Cortex of kidney (tissue), 1 donor: ENCODE measurements at places on chromosomes 7 and 10.

- no peak for DNase-seq
These were observed 6.1 kb downstream of the TBATA start for GRCh38 chr10:70779088-70779487.

DNA sequence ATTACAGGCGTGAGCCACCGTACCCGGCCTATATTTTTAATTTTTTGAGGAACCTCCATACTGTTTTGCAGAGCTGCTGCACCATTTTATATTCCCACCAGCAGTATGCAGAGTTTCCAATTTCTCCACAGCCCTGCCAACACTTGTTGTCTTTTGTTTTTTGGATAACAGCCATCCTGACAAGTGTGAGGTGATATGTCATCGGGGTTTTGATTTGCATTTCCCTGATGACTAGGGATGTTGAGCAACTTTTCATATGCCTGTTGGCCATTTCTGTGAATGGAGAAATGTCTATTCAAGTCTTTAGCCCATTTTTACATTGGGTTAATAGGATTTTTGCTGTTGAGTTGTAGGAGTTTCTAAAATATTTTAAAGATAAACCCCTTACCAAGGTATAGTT lies 22.2 kb downstream of the ENTPD7 start:
- no peak for DNase-seq

- no peak for DNase-seq
These were observed 17.6 kb upstream of the C10orf105 start for GRCh38 chr10:71737001-71737833.

- no peak for DNase-seq
These were observed 39.1 kb downstream of the PDE1C start for GRCh38 chr7:32030904-32031692.

DNA sequence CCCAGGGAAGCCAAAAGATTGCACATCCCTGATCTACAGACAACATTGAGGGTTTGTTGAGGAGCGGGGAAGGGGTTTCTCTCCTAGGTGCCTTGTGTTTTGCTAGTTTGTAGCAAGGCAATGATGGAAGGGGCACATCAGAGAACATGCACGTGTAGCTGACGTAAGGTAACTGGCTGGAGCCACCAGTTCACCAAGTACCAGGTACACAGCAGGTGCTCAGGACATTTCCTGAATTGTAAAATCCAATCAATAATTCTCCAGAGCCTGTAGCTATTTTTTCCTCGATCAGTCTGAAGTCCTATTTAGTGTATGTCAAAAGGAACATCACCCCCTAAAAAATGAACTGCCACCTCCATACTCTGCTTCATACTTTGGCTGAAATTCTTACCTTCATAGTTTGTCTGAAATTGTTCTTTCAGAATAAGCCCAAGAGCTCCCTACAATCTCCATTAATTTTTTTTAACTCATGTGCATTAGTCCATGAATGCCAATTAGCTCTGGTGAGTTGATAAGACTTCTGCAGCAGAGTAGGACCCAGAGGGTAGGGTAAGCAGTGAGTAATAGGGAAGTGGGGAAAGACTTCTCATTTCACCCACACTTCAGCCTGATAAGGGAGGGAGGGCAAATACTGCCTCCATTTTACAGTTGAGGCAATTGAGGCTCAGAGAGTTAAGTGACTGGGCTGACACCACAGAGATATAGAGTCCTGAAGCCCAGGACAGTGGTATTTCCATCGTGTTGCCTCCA lies 36.0 kb upstream of the SLC26A3 start:
- no peak for DNase-seq

GRCh38 chr10:129877773-129878371 lies 86.2 kb downstream of the EBF3 start:
- DNase-seq, result no peak

DNA sequence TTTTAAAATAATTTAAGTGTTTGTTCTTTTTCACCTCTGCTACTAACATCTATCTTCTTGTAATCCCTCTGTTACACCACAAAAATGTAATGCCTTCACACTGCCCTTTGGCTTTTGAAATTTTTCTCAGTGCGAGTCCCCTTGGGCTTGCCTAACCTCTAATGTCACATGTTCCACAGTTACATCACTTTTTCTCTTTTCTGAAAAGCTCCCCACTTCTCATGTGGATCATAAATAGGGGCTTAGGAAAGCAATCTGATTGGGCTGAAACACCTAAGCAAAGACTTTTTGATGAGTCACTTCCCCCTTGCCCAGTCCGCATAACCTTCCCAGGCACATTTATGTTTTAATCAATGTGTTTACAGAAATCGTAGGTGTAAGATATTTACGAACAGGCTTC lies 288.2 kb downstream of the IPMK start:
- no peak for DNase-seq

DNA sequence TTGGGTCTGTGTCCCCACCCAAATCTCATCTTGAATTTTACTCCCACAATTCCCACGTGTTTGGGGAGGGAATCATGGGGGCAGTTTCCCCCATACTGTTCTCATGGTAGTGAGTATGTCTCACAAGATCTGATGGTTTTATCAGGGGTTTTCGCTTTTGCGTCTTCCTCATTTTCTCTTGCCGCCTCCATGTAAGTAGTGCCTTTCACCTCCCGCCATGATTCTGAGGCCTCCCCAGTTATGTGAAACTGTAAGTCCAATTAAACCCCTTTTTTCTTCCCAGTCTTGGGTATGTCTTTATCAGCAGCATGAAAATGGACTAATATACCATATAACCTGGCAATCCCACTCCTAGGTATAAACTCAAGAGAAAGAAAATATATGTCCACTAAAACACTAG lies 25.9 kb upstream of the SP4 start:
- DNase-seq, result no peak

- DNase-seq, result no peak
These were observed 70.5 kb downstream of the RAPGEF5 start for GRCh38 chr7:22286436-22286835.

DNA sequence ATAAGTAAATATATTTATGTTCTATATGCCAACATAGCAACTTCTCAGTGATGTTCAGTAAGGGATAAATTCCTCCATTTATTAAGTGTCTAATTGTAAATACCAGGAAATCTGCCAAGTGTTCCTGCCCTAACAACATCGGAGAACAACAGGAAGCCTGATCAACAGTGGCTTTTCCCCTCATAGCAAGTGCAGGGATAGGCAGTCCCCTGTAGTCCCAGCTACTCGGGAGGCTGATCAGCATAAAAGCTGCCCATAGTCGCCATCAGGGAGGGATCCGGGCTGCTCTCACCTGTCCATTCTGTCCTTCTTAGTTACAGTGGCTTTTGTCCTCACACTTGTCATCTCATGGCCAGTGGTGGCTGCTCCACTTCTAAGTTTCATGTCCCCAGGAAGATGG lies 141.3 kb downstream of the IDE start:
- no peak for DNase-seq

- DNase-seq, result no peak
These were observed 65.6 kb downstream of the PHYHIPL start for GRCh38 chr10:59242057-59242456.

GRCh38 chr7:129771928-129772479 lies 160.5 kb downstream of the NRF1 start:
- no peak for DNase-seq

GRCh38 chr10:78688901-78689583 lies 379.7 kb upstream of the ZMIZ1 start:
- DNase-seq, result no peak

GRCh38 chr7:123351516-123352505 lies 152.0 kb upstream of the SLC13A1 start:
- DNase-seq, result no peak

GRCh38 chr10:89502549-89502948 lies 32.8 kb downstream of the SLC16A12 start:
- no peak for DNase-seq

DNA sequence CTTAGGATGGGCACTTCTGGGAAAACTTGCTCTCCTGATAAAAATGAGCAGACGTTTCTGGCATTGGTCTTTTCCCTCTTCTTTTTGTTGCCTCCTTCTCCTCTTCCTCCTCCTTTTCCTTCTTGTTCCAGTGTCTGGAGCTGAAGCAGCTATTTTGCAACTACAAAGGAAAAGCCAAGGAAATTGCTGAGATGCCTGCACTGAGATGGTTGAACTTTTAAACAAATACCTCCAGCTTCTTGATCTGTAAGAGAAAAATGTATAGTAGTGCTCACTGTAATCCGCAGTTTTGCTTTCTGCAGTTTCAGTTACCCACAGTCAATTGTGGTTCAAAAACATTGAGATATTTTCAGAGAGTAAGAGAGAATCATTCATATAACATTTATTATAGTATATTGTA lies 7.5 kb upstream of the SND1 start:
- no peak for DNase-seq

DNA sequence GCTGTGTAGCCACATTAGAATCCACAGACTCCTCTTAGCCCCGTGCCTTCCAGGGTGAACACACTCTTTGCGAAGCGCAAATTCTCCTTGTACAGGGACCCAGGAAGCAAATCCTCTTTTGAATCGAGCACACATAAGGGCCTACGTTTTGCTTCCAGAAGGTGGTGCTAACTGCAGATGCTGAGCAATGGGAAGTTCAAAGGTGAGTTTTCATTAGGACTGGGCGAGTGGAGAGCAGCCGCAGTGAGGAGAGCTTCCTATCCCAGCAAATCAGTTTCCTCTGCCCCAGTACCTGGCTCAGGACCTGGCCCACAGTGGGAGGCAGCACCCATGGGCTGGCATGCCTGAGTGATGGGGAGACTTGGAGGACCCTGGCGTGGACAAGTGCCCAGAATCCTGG lies 23.5 kb upstream of the GPR26 start:
- no peak for DNase-seq

DNA sequence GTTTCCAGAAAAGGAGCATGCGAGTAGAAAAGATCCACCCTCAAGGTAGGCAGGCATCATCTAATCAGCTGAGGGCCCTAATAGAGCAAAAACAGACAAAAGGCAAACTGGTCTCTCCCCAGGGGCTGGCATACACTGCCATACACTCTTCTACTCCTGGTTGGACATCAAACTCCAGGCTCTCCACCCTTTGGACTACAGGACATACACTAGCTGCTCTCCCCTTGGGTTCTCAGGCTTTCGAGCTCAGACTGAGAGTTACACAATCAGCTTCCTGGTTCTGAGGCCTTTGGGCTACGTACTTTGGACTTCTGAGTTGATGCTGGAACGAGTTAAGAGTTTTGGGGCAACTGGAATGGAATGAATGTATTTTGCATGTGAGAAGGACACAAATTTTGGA lies 50.9 kb upstream of the TM9SF3 start:
- no peak for DNase-seq

- no peak for DNase-seq
These were observed 6.1 kb upstream of the CPA4 start for GRCh38 chr7:130286881-130287280.

- no peak for DNase-seq
These were observed 84.5 kb upstream of the SMNDC1 start for GRCh38 chr10:110389255-110389654.

- no peak for DNase-seq
These were observed 548.0 kb downstream of the MAGI2 start for GRCh38 chr7:78905436-78905835.

DNA sequence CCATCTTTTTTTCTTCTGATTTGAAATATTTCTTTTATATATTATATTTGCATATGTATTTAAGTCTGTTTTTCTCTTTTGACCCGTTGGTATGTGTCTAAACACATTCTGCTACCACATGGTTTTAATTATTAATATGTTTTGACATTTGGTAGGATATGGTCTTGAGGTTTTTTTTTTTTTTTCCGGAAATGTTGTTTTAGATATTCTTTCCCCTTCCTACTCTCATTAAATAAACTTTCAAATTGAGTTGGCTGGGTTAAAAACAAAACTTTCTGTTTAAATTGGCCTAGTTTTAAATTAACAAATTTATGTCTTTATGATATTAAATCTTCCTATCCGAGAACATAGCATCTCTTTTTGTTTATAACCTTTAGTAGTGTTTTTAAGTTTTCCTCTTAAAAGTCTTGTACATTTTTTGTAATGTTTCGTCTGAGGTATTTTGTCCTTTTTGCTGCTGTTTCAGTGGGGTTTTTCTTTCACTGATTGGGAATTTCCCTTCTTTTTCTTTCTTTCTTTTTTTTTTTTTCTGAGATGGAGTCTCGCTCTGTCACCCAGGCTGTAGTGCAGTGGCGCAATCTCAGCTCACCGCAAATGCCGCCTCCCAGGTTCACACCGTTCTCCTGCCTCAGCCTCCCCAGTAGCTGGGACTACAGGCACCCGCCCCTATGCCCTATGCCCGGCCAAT lies 25.4 kb downstream of the STAM start:
- no peak for DNase-seq

DNA sequence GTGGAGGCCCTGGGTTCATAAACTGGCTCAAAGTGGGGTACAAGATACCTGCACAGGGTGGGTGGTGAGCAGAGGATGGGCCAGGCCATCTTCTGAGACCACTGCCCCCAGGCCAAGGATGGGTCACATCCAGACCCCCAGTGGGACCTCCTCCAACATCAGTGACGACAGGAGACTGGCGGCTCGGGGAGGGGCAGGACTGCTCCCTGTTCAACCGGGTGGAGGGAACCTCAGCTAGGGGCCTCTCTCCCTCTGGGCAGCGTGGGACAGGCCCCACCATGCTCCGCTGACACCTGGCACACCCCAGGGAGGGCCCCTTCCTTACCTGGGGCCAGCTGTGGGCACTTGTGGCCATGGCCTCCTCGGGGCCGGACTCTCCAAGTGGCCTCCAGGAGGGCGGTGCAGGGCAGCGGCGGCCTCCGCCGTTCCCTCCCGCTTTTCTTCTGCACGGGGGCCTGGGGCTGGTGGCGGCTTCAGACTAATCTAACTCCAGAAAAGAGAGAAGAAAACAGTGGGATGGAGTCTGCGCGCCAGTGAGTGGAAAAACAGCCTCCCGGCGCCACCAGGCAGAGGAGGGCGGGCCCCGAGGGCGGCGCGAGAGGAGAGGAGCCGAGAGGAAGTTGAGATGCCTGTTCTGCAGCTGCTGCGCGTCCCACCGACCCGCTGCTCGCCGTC lies at the start of gene CALHM2:
TSS of gene CALHM2 (minus strand) at position 540 of the 675 bp plus-strand sequence. CDS start 2,429 bp downstream, outside the sequence.
- DNase-seq, result no peak

DNA sequence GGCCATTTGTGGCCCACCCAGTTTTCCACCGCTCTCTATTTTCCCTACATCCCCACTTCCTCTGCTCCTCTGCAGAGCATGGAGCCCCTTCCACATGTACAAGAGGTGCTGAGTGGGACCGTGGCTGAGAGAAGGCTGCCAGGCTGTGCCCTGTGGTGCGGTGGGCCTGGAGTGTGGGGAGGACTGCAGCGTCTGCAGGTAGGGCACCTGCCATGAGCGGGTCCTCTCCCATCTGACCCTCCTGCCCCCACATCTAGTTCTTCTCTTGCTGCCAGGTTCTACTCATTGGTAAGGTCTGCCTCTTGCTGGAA lies 145.6 kb upstream of the FAM20C start:
- no peak for DNase-seq

DNA sequence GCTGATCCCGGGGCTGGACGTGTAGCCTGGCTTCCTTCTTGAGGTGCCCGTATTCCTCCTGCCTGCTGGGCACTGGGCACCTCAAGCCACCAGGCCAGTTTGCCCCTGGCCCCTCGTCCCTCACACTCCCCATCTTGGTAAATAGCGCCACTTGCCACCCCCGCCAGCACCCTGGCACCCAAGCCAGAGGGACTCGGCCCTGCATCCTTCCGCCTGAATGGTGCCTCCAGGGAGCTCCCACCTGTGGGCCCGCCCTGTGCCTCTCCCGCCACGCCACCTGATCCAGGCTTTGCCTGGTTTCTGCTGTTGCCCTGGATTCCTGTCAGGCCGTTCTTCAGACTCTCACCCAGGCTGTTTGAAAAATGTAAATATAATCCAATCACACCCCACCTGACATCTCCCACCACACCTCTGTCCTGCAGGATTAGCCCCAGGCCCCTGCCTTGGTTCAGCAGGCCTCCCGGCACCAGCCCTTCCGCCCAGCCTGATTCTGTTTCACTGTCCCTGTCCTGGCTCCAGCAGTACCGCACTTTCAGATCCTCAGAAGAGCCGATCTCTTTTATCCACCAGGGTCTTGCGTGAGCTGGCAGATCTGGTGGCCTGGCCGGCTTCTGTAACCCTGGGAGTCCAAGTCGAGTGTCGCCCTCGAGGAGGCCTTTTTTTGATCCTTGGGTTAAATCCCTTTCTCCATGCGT lies 33.8 kb downstream of the WIPI2 start:
- DNase-seq, result no peak
